ENCODE measurements at places on chromosomes 1 and 21.

GRCh38 chr1:228308628-228309325 lies 97.9 kb downstream of the TRIM11 start:
- DNase-seq = no peak

DNA sequence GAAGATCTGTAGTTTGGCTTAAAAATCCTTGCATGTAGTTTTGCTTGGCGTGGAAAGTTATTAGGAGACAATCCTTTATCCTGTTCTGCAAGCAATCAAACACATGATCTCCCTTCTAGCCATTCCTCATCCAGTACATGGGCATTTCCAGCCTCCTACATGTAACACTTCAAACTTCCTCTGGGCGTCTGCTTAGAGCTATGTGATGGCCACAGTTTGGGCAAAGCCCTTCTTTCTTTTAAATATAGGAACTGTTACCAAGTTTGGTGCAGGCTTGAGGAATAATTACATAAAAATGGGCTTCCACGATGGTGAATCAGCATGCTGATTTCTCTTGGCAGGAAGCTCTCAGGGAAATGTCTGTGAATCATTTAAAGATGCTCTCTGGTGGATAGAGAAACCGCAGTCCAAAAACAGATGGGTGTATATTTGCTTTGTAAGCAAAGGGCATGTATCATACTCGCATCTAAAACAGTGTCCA lies 176.9 kb upstream of the FMN2 start:
- DNase-seq = no peak

DNA sequence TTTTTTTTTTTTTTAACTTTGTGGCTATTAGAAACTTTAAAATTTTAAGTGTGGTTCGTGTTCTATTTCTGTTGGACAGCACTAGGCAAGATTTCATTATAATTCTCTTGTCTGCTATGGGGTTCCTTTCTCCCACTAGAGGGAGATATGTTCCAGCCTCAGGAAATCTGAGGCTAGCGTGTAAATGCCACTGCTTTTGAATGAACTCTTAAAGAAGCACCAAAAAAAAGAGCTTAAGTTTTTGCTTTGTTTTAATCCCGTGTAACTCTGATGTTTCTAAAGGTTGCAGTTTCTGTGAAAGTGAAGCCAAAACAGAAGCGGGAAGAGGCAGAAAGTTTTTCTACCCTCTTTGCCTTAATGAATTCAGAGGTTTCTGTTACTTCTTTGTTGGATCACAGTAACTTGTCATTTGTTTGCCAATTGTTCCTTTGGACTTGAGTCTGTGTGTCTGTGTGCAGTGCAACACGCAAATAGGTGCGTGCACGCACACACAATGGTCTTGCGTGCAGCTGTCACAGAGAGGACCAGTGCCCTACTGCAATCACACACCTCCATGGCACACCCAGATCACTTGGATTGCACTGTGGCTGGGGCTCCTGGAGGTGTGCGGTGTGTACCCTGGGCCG lies 32.3 kb downstream of the HHAT start:
- DNase-seq = peak; percentile 33

GRCh38 chr1:160541622-160542302 lies 18.7 kb upstream of the SLAMF6 start:
- DNase-seq = no peak

GRCh38 chr1:162882248-162882674 lies 21.3 kb upstream of the CCDC190 start:
- no peak for DNase-seq

DNA sequence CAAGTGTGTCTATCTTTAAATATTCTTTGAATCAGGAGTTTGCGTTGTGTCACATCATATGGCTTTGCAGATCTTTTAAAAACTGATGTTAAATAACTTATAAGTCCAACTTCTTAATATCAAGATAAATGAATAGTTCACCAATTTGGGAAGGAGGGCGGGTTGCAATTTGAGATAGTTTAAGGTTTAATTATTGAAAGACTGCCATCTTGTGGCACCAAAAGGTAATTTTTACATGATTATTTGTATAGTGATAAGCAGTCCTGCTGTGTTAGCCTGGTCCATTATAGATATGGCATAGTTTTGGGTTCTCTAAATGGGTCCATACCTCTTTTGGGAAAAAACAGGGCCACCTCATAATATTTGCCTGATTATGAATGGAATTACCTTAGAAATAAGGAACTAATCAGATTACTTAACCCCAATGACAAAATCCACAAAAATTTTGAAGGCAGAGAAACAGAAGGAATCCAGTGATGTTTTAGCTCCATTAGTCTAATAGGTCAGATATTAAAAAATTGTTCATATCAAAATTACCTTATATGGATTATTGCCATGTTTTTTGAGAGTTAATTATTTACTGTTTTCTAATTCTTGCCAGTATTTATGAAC lies 64.3 kb downstream of the PRKAA2 start:
- peak; percentile 46 for DNase-seq

- no peak for DNase-seq
Observed at GRCh38 chr1:244314921-244315559, 136.7 kb downstream of the ADSS2 start.

DNA sequence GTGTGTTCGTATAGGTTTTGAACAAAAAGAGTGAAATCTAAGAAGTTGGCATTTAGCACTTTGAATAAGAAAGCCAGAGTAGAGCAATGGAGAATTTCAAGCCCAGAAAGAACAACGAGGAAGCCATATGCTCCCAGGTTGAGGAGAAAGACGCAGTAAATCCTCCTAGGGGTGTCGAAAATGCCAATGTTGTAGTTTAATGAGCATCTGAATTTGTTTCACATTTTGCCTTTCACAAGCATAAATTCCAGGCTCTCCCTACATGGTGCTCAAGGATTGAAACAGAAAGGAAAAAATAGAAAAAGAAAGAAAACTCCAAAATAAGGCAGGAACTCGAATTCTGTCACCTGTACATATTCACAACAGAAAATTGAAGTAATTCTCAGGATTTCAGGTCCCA lies 264.7 kb upstream of the SGIP1 start:
- DNase-seq = no peak

DNA sequence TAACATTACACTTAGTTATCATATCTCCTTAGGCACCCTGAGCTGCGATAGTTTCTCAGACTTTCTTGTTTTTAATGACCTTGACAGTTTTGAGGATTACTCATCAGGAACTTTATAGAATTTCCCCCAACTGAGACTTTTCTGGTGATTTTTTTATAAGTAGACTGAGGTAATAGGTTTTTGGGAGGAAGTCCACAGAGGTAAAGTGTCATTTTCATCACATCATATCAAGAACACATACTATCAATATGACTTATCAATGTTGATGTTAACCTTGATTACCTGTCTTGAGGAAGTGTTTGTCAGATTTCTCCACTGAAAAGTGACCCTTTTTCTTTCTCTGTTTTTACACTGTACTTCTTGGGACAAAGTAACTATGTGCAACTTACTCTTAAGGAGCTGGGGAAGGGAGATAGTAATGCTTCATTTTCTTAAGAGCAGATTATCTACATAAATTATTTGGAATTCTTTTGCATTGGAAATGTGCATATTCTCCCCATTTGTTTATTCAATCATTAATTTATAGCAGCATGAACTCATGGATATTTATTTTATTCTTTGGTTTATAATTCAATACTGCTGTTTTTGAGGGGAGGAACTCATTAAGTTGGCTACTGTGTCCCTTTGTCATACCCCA lies 72.8 kb upstream of the HSD17B7 start:
- DNase-seq = peak; percentile 33

All from activated CD4-positive, alpha-beta T cell treated with anti-CD3 and anti-CD28 coated beads, Interleukin-2, amount 50 U/mL, for 16 hours (primary cell).